ENCODE measurements at places on chromosomes 7 and 10.

GRCh38 chr10:63707254-63707910 is 186.2 kb downstream of the REEP3 start:
- peak; percentile 92 for DNase-seq

GRCh38 chr7:8190119-8190895 is 71.7 kb downstream of the ICA1 start:
- peak; percentile 55 for DNase-seq

DNA sequence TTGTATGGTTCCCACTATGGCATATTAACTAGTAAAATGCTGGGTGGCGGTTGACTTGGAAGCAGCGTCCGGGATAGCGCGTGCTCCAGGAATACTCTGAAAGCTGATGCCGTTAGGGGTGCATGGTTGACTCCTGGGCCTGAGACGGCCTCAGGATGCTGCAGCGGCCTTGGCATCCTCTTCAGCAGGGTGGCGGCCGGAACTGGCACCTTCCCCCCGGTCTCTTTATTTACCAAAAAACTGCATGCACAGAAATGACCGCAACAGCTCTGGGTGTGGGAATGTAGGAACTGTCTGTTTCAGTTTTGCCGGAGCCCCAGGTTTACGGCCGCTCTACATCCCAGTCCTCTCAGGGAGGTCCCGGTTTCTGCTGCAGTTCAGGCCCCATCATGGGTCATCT is 28.8 kb downstream of the PFKP start:
- peak; percentile 38 for DNase-seq

GRCh38 chr10:77220150-77220549 is 417.5 kb downstream of the KCNMA1 start:
- DNase-seq, result no peak

DNA sequence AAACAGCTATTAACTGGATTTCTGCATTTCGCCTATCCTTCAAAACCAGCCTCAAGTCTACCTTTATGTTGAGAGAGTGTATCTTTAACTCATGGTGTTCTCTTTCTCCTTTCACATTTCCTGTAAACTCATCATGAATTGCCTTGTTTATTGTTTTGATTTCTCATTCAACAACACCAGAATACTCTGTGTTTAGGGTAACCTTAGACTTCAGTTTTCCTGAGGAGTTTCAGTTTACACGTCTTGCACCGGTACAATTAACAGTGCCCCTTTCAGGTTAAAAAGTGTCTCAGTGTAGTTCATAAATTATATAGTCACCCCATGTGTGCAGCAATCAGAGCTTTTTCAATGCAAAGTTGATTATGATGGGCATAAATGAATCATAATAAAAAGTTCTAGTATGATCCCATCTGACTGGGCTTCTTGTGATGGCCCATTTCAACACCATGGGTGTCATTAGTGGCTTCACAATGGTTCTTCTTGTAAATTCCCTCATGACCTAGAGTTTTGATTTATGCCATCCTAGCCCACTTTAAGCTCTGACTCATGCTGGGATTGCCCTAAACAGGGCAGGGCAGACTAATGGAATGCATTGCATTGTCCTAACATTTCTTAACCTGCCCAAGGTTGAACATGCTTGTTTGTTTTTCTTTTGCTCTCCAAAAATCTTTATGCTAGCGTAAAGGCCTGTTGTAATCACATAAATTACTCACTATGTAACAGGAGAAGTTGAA is 22.0 kb downstream of the ITGB8 start:
- peak; percentile 71 for DNase-seq

GRCh38 chr7:152884321-152884720 is 124.8 kb downstream of the ACTR3B start:
- DNase-seq, result no peak

Data from NCI-H460 (cell line).